Adipose tissue (tissue), 3 donors: ENCODE measurements at places on chromosomes 7 and 10. TPM values are rescaled to one million over a fixed set of nuclear protein-coding genes. Genes with fewer than 3 reads are reported as not detected.

The SFR1 gene
- polyA plus RNA-seq = 3.3 TPM

The SMNDC1 gene
- 4.7 TPM for polyA plus RNA-seq

The DNAJC12 gene
- 3.0 TPM for polyA plus RNA-seq

The SAMD9 gene
- 2.8 TPM for polyA plus RNA-seq

The PAPOLB gene
- not detected for polyA plus RNA-seq

The ELFN1 gene
- 0.58 TPM for polyA plus RNA-seq

The CYP3A7 gene
- not detected for polyA plus RNA-seq

The PKD2L1 gene
- 0.34 TPM for polyA plus RNA-seq

The ATG9B gene
- 2.1 TPM for polyA plus RNA-seq

The TEX36 gene
- not detected for polyA plus RNA-seq

The MGMT gene
- polyA plus RNA-seq = 11.7 TPM

The PHKG1 gene
- polyA plus RNA-seq = 5.1 TPM
